NAMALWA (cell line): ENCODE measurements at places on chromosomes 16 and 17.

- no peak for DNase-seq
Measured at GRCh38 chr16:29844575-29845331, 18.3 kb downstream of the CDIPT start.

- peak; percentile 72 for DNase-seq
Measured at GRCh38 chr16:2475413-2476344, 752 bp downstream of the TBC1D24 start.

- no peak for DNase-seq
Measured at GRCh38 chr17:11545002-11545401, 53.3 kb upstream of the DNAH9 start.

GRCh38 chr17:63476459-63476853, 405 bp upstream of the ACE start:
- DNase-seq = no peak

GRCh38 chr16:12025472-12025871, 48.9 kb downstream of the SNX29 start:
- DNase-seq = no peak

GRCh38 chr17:3729881-3730280, 6.2 kb downstream of the HASPIN start:
- no peak for DNase-seq

GRCh38 chr16:85611194-85611443, 2.0 kb upstream of the GSE1 start:
- DNase-seq = no peak

- DNase-seq = no peak
Measured at GRCh38 chr16:78092758-78093157, 6.7 kb upstream of the WWOX start.

DNA sequence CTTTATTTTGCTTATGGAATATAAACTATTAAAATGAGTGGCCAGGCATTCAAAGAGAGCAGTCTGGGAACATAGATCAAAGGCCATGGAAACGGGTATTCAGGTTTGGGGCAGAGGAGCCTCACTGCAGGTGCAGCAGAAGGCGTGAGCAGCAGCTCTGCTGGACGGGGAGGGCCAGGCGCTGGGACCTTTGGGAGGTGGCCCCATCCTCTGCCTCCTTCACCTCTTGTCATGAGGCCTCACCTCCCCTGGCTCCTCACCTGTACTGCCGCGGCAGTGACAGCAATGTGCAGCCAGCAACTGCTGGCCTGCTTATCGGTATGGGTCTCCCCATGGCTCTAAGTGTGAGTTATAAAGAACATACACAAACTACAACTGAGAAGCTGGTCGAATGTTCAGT, 109.4 kb downstream of the CDK5R1 start:
- DNase-seq = no peak

DNA sequence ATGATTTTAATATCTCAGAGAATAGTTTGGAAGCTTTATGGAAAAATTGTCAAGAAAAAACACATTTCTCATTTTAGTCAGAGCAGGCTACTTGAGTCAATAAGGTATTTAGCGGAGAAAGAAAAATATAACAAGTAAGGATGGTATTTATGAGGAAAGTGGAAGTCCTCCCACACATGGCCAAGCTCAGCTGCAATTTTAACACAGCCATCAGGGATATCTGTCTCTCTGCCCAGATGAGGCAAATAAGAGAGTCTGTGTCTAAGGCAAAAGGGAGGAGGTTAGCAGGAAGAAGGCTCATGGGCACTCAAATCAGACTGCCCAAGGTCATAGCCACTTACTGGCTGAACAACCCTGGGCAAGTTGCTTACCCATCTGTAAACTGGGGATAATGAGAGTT, 5.2 kb upstream of the CMTM2 start:
- no peak for DNase-seq
